ENCODE measurements at places on chromosomes 5 and 9.
A peak's percentile ranks its signal among the peaks of the same experiment; 100 is the strongest.

DNA sequence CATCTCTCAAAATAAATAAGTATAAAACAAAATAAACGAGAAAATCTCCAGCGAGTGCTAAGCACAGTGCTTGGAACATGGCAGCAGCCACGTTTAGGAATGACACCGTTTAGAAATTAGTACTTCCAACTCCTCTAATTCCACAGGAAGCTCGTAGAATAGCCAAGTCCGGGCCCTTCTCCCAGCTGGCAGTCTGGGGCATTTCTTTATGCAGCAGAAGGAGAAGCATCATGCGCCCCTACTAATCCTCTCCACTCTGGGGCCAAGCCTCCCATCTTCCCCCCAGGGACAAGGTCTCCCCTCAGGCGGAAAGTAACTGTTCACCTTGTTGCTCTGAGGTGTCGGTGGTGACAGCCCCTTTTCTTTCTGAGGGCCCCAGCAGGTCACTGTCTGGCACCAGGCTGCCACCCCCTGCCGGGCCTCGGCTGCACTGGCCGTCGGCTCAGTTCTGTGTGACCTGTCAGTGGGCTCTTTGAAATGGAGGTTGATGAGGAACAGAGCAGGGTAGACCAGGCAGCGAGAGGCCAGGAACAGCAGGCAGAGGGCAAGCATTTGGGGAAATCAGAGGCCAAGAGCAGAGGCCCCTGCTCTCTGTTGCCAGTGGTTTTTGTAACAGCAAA, 113.5 kb upstream of the WWC1 start:
- DNase-seq, result no peak

DNA sequence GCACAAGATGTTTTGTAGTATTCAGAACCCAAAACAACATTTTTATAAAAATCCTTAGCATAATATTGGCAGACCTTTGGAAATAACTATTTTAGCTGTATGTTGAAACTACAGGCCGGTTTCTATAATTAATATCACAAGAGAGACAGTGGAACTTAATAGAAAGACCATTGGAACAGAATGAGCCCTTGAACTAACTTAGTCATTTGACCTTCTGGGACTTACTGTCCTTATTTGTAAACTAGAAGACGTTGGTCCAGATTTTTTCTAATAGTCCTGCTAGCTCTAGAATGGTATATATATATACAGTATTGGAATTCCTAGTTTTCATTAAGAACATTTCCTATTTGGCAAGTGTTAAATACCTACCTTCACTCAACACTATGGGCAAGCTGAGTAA, 69.5 kb upstream of the ALDH1A1 start:
- DNase-seq, result no peak

DNA sequence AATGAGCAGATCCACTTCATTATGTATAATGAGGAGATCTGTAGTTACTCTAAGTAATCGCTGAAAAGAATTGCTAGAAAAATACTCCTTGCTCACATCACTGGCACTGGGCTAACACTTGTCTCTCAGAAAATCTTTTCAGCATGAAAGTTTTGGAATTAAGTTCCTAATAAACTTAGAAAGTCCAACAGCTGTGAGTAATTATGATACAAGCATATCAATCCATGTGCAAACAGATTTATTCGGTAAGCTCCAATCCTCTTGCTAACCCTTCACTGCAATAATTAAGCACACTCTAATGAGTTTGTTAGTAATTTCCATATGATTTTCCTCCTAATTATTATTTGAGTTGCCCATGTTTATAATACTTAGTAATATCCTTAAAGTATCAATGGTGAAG, 652.6 kb upstream of the WWC1 start:
- no peak for DNase-seq

DNA sequence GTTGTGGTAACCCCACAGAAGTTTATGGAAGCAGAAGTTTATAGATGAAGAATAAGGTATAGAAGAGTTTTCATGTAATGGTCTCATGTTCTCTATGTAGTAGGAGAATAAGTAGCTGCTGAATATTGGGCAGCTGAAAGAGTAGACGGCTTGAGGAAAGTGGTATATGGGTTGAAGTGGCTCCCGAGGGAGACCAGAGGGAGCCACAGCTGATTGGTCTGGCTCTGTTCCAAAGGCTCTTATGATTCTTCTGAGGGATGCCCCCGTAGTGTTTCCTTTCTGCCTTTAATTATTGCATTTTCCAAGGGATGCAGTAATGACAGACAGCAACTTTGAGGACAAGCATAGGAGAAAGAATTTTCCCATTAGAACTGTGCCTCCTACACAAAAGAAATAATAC, 30.1 kb upstream of the TENT2 start:
- no peak for DNase-seq

- no peak for DNase-seq
These were observed 51.9 kb upstream of the PIP5K1B start for GRCh38 chr9:68653141-68653595.

DNA sequence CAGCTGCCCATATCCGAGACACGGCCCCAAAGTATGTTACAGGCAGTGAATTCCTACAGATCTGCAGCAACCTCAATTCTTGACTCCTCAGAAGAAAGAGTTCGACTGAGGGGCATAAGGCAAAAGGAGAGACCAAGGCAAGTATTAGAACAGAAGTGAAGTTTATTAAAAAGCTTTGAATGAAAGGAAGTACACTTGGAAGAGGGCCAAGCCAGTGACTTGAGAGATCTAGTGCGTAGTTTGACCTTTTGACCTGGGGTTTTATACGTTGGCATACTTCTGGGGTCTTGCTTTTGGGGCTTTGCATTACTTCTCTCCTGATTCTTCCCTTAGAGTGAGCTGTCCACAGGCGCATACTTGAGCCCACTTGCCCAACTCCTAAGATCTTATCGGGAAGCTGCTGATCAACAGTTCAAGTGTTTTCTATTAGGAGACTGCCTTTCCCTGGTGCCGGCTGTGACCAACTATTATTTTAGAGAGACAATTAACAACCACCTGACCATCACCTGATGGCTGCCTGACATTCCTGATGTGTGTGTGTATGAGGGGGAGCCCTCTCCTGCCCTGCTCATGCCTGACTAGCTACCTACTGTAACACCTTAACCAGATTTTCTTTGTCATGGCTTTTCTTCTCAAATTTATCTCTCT, 1.5 kb upstream of the DEPDC1B start:
- DNase-seq, result no peak

GRCh38 chr5:9479361-9479760, 66.5 kb downstream of the SEMA5A start:
- peak; percentile 77 for DNase-seq

DNA sequence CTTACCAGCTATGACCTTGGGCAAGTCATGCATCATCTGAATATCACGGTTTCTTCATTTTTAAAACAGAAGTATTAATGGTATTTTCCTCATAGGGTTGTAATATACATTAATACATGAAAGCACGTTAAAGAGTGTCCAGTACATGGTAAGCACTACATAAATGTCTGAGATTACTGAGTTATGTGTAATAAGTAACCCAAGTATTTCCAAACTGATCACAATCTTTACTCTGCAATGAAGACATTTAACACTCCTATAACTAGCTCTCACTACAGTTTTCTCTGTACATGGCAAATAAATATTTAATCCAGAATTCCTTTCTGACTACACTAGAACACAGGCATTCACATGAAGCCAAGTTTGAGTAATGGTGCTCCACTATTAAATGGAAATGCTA, 4.0 kb downstream of the GLDC start:
- DNase-seq, result no peak

DNA sequence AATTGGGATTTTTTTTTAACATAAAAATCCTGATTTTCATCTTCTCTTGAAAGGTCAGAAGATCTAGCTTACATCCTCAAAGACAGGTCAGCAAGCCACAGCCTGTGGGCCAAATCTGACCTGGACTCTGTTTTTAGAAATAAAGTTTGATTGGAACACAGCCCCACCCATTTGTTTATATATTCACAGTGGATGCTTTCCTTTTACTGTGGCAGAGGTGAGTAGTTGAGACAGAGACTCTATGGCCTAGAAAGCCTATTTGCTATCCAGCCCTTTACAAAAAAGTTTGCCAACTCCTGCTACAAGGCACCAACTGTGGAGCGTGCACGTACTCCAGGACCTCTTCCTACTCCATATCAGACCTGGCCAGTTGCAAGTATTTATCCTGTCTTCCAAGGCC, 13.4 kb upstream of the CCNJL start:
- no peak for DNase-seq

GRCh38 chr5:131795879-131796792, 681 bp downstream of the FNIP1 start:
- peak; percentile 51 for DNase-seq
